CD8-positive, alpha-beta T cell (primary cell): ENCODE measurements at places on chromosomes 12 and 14. TPM values are rescaled to one million over a fixed set of nuclear protein-coding genes. Genes with fewer than 3 reads are reported as not detected.

GRCh38 chr12:4991801-4992200, 51.9 kb upstream of the KCNA5 start:
- DNase-seq: no peak

DNA sequence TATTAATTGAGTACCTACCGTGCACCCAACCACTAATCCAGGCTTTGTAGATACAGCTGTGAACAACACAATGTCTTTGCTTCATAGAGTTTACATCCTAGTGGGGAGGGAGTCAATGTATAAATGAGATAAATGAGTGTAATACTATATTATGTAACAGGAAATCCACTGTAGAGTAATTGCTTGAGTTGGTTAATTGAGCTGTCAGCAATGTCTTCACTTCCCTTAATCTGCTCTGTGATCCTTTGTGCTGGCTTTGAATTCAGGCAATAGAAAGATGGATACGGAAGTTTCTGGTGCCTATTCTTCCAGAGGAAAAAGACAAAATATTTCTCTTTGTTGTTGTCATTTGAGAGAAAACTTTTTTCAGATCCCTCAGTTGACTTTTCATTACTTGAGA, 104.0 kb upstream of the SLC16A7 start:
- DNase-seq: no peak

DNA sequence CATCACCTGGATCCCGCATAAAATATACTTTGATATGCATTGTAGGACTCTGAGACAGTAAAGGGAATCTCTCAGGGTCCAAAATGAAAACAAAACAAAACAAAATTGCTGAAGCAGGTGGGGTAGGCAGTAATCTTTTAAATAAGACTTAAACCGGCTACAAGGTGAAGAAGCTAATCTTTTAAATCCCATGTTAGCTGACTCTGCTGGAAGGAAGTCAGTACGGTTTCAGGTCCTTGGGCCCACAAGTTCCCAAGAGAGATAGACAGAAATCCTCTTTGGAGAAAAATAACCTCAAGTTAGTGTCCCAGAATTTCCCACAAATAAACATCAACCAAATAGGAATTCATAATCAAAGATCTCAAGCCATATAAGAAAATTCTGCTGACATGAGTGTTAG, 5.0 kb upstream of the EPS8 start:
- DNase-seq: no peak

GRCh38 chr12:56338308-56339157, at the start of gene IL23A:
Gene IL23A (plus strand): TSS chr12:56338884. CDS start chr12:56339045, 161 bp downstream.
- peak; percentile 91 for DNase-seq

DNA sequence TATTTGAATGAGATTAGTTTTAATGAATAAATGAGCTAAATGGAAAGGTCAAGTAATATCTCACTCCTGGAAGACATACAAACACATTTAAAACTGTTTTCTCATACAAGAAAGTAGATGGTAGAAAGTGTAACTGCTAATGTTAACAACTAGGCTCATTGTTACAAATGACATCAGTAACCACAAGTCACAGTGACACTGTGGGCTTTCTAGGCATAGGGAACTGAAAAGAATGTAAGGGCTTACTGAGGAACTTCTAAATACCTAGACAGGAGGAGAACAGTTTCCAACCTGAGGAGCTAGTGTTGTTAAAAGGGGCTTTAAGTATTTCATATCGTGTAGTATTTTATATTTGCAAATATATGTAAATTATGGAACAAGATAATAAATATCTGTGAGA, 17.5 kb upstream of the ERGIC2 start:
- no peak for DNase-seq

The LTBP2 gene
- total RNA-seq: 0.81 TPM

The CELA1 gene
- 0.79 TPM for total RNA-seq

The AHNAK2 gene
- total RNA-seq: 0.14 TPM

The B3GNT4 gene
- total RNA-seq: not detected

The RAB3IP gene
- total RNA-seq: 15.1 TPM

The DPY19L2 gene
- total RNA-seq: 3.4 TPM

The KRT6A gene
- not detected for total RNA-seq

The TAS2R50 gene
- total RNA-seq: not detected
